ENCODE measurements at places on chromosomes 2 and 18. TPM values are rescaled to one million over a fixed set of nuclear protein-coding genes. Genes with fewer than 3 reads are reported as not detected.

RAD51AP2 gene
- total RNA-seq: 0.24 TPM

SULT1C4 gene
- 4.8 TPM for total RNA-seq

HTRA2 gene
- 59.8 TPM for total RNA-seq

FAM237A gene
- total RNA-seq: not detected

C2orf78 gene
- not detected for total RNA-seq

All from tracheal epithelial cell (primary cell).